ENCODE measurements at places on chromosomes 13 and 19. TPM values are rescaled to one million over a fixed set of nuclear protein-coding genes. Genes with fewer than 3 reads are reported as not detected.

- no peak for DNase-seq
Observed at GRCh38 chr13:27973291-27973690, 4.2 kb upstream of the CDX2 start.

GRCh38 chr13:46321494-46322225 lies 65.4 kb downstream of the RUBCNL start:
- no peak for DNase-seq

- no peak for DNase-seq
Observed at GRCh38 chr13:45243077-45243476, 42.2 kb upstream of the KCTD4 start.

GRCh38 chr13:30362869-30363268 lies 55.5 kb upstream of the KATNAL1 start:
- no peak for DNase-seq

DNA sequence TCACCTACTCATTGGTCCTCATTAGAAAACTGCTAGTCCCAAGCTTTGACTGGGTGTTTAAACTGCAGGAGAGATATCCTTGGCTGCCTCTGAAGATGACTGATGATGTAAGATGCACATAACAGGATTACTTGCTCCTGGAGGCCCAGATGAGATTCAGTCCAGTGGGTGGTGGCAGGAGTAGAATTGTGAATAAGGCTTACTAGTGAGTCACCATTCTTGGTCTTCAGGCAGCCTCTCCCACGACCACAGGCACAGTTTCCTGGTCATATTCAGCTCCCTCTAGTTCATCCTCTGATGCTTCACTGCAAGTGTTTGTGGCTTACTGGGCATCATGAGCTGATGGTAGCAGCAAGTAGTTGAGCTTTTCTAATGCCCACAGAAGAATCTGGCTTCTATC lies 12.1 kb downstream of the SERTM1 start:
- DNase-seq, result no peak

GRCh38 chr19:8161135-8161646 lies 11.8 kb upstream of the FBN3 start:
- no peak for DNase-seq

TEX101 gene
- not detected for total RNA-seq

- no peak for DNase-seq
Observed at GRCh38 chr13:57629391-57629804, 2.1 kb upstream of the PCDH17 start.

DNA sequence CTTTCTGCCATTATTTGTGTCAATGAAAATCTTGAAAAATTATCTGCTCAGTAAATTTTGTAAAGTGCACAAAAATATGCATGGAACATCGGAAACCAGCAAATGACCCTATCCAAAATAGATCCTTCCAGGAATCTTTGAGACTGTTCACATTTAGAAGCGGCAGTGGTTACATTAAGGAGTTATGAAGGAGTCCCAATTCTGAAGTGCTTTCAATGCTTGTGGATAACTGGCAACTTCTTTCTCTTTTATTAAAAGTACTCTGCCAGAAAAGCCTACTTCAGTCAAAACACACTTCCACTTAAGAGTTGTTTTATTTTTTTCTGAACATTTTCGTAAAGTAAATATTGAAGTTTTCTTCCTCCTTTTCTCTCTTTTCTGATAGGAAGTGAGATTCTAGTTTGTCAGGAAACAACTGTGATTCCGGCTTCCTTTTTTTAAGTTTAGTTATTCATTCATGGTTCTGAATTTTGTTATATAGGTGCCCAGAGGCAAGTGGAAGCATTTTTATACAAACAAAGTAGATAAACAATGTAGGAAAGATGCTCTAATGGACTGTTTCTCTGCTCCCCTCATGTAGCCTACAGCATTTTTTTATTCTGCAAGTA lies 83.5 kb downstream of the PCDH9 start:
- no peak for DNase-seq

DNA sequence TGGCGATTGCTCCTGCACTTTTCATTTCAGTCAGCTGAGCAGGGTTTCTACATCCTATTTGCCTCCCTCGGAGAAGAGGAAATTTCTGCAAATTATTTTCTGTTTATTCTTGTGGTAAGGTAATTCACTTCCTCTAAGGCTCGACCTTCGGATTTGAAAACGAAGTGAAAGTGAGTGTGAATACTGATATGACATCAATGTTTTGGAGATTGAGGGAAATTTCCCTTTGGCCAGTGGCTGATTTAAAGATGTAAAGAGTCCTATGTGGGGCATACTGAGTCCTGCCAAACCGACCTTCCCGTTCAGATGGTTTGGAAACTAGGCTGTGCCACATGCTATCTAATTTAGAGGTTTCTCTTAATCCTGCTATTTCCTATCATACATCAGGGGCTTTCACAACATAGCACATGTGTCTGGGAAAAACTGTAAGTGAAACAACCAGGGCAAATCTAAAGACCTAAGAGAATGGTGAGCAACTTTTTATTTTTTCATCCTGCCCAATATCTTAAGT lies 112.3 kb downstream of the POSTN start:
- DNase-seq, result no peak

KLK4 gene
- total RNA-seq, result not detected

- peak; percentile 45 for DNase-seq
Observed at GRCh38 chr13:20182231-20182846, 10.4 kb downstream of the GJB2 start.

- DNase-seq, result no peak
Observed at GRCh38 chr13:35793823-35794222, 317.3 kb upstream of the MAB21L1 start.

DNA sequence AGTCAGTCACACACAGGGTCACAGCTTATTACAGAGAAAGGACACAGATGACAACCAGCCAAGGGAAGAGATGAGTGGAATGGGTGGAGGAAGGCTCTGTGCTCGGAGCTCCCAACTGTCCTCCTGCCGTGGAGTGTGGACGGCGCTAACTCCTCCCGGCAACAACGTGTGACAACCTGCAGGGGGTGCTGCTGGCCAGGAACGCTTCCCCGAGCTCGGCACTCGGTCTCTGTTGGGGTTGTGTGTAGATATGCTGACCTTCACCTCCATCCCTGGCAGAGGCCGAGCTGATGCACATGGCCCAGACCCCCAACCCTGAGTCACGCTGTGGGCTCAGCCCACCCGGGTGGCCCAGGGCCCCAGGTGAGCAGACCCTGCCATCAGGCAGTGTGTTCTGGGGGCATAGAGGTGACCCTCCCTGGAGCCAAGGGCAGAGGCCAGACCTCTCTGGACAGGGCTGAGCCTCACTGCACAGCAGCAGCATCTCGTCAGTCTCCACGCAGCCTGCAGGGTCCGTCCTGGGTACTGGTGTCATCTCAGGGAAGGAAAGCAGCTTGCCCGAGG lies 14.1 kb downstream of the ZNF444 start:
- peak; percentile 47 for DNase-seq

DNA sequence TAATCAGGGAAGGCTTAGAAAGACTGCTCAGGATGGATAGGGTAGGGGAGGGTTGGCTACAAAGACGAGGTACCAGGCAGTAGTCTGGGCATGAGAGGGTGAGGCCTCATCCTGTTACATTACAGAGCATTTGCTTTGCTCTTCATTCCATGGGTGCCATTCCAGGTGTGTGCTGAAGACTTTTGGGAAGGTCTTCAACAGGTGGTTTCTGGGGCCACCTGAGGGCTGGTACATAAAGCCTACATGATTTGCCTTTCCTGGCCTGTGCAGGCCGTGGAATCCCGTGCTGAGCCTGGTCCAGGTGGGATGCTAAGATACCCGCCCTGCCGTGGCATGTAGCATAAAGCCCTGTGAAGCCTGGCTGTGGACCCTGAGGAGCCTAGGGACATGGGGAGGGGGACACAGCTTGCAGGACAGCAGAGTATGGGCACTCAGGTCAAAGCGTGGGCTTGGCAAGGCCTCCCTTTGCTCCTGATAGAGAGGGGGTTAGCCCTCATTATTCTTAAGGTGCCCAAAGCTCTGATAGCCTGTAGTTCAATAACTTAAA lies 55.6 kb upstream of the ZNF536 start:
- no peak for DNase-seq

SUPT5H gene
- total RNA-seq, result 99.8 TPM

SHD gene
- total RNA-seq, result not detected

MEDAG gene
- total RNA-seq, result 8.4 TPM

- DNase-seq, result no peak
Observed at GRCh38 chr13:37679043-37679442, 80.5 kb upstream of the POSTN start.

PRX gene
- 3.1 TPM for total RNA-seq

DNMT1 gene
- 29.2 TPM for total RNA-seq

LGALS14 gene
- total RNA-seq, result not detected

- DNase-seq, result peak; percentile 68
Observed at GRCh38 chr19:1087813-1088415, 7.3 kb downstream of the POLR2E start.
